ENCODE measurements at places on chromosomes 12 and 14. TPM values are rescaled to one million over a fixed set of nuclear protein-coding genes. Genes with fewer than 3 reads are reported as not detected.
A peak's percentile ranks its signal among the peaks of the same experiment; 100 is the strongest.

GRCh38 chr14:64005822-64006221 lies 153.0 kb downstream of the SYNE2 start:
- DNase-seq, result no peak

- no peak for DNase-seq
Observed at GRCh38 chr12:12428961-12429657, 72.2 kb downstream of the BORCS5 start.

DNA sequence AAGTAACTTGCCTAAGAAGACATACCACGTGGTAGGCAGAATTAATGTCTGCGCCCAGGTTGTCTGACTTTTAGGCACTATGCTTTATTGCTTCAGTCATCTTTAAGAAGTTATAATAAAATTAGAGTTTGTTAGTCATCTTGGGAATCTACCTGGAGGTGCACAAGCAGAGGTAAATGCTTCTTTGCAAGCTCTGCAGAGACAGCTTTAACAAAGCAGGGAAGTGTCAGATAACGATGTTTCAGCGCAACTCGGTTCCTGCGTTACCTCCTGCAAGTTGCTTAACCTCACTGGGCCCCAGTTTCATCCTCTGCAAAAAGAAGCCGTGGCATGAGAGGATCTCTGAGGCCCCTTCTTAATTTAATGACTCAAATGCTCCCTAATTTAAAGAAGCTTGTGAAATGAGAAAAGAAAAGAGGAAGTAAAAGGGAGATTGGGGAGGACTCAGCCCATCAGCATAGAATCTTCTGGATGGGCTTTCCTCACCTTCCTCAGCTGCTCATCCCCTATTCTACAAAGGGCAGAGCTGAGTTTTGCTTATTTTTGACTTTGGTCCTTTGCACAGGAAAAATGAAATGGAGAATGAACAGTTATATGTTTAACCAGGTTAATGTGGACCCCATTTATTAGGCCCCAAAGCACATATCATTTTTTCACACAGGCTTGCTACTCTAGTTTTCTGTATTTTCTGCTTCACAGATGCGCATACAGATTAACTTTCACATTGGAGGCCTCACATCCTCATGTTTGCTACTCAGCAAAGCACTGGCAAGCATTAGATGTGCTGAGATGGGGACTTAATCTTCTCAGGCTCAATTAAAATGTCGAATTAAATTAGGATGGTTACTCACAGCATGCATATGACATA lies 5.1 kb downstream of the ARHGDIB start:
- no peak for DNase-seq

DNA sequence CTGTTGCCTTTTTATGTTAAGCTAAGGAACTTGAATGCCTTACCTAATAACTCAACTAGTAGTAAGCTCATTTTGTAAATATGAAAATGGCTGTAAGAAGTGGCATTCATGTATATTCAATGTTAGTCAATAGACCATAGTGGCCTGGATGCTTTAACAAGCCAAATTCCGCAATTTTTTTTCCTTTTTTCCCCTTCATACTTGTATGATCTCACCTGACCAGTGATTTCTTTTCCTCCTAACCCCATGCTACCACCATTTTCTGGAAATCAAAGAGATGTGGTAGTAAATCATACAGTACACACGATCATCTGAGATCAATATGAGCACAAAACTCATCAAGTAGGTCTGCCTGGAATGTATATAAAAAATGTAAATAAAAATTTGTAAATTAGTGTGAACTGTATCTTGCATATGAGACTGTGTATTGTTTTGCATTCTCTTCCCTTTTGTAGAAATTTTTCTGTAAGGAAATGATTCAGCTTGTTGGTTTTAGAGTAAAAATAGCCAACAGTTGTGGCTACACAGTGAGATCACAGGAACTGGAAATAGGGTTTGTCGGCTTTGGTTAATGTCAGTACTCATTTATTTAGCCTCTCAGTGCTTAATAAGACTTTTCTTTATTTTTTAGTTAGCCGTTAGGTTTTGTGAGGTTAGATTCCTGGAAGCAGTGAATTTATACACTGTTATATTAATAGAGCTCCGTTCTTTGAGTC lies 62.5 kb downstream of the ETNK1 start:
- DNase-seq, result peak; percentile 62

DNA sequence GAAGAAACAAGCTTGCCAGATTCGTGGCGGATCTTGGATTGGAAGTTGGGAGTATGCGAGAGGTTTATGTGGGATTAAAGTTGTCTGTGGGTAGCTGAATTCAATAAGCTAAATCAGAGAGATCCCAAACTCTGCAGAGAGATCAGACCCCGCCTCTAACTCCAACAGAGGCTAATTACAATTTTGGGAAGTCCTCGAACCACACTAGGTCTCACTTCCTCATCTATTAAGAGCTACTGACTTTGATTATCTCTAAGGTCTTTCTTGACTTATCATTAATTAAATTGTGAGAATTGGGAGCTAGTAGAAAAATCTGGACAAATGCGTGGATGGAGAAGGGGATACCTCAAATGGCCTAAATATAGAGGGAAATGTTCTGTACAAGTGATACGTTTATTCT lies 9.1 kb downstream of the NTF3 start:
- no peak for DNase-seq

- no peak for DNase-seq
Observed at GRCh38 chr12:130074661-130075406, 87.4 kb upstream of the FZD10 start.

DNA sequence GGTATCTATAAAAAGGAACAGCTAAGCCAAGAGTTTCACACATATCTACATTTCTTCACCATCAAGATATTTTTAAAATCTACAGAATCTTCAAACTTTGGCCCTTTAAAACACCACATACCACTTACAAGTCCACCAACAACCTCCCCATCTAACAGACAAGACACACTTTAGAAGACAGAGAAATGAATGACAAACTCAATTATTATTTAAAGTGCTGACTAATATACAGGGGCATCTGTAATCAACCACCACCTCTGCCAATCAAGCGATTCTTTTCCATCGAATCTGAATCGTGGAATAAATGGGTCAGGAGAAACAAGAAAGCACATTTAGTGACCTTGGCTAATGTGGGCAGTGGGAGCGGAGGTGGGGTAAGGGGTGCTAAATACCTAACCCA lies 7.7 kb downstream of the SETD3 start:
- DNase-seq, result no peak

GRCh38 chr14:73462048-73462715 lies 3.8 kb upstream of the NUMB start:
- peak; percentile 82 for DNase-seq

- no peak for DNase-seq
Observed at GRCh38 chr12:124034297-124034696, 61.3 kb downstream of the ZNF664 start.

DNA sequence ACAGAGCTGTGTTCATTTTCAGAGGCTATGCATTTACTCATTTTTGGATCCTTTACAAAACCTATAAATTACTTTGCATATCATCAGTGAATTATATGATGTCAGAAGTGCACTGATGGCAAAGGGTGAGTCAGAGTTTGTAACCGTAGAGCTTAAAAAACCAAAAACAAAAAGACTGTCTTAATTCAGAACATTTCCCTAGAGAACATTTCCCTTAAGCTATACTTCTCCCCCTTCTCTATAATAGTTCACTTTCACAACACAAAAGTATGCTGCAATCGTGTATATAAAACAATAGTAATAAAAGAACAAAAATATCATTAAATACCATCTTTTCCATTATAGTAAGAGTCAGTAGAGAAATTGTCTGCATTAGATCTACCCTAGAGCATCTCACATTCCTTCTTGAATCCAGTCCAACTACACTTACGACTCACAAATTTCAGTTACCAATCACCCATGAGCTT lies 934.9 kb downstream of the LRFN5 start:
- DNase-seq, result peak; percentile 51

GRCh38 chr12:68978678-68979077 lies 45.7 kb upstream of the CPM start:
- no peak for DNase-seq

DNA sequence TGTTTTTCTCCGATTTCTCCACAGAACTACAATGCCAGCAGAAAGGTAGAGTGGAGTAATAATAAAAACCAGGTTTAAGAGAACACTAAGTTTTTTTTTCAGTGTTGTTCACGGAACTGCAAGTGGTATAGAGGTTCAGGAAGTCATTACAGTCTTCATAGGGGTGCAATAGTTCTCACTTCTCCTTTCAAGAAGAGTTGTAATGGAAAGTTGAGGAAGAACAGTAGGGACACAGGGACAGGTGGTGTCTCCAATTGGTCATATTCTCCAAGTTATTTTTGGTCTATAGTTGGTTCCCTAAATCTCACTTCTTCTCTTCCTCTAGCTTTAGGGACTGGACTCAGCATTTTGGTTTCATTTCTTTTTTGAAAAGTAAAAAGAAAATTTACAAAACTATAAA lies 894.0 kb downstream of the NRXN3 start:
- DNase-seq, result no peak

DNA sequence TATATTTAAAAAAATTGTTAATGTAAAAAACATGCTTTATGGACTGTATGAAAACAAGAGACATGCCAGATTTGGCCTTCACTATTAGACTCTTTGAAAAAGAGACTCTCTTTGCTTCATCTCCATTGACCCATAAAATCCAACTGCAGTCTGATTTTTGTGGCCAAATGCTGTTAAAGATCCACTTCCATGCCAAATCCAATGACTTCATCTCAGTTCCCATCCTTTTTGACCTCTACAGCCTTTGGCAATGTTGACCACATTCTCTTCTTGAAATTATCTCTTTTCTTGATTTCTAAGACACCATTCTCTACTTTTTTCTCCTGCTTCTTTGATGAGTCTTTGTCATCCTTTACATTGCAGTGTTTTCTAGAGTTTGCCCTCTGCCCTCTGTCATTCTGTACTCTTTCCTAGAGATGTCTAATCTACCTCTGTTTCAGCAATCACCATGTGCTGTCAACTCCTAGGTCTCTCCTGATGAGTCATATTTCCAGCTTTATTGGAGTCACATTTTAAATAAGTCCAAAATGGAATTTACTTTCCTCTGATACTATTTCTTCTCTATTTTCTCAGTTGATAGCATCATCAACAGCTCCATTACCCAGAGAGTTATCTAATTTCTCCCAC lies 2.4 kb downstream of the TMPRSS12 start:
- no peak for DNase-seq

DNA sequence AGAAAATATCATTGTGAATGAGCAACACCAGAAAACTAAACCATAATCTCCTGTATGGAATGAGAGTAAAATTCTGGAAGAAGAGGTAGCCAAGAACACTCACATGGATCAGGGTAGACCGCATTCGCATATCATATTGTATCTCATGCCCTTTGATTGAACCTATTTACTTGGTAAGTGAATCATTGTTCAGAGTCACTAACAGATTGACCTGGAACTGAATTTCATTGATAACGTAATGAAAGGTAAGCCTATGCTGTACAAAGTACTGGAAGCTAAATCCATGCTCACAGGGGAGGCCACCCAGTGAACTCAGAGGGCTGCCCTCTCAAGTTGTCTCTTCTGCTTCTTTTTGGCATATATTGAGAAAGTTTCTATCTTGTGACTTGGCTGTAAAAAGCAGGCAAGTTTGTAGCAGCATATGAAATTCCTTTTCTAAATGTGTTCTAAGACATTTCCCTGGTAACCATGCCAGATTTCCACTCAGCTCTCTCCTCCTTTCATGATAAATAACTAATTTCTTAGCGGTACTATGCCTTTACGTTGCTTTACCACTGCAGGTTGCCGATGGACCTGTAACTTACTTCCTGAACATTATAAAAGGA lies 91.4 kb downstream of the PLCZ1 start:
- no peak for DNase-seq

- DNase-seq, result peak; percentile 68
Observed at GRCh38 chr12:53575502-53576249, 50.5 kb downstream of the ATF7 start.

The APOLD1 gene
- total RNA-seq, result 14.7 TPM

The PMCH gene
- not detected for total RNA-seq

The DLK1 gene
- total RNA-seq, result not detected

The SIX1 gene
- under 0.01 TPM for total RNA-seq

The ZBTB39 gene
- total RNA-seq, result 4.8 TPM

The IFNG-AS1 gene
- not detected for total RNA-seq
